H7 (cell line): ENCODE measurements at places on chromosomes 4 and X.
A peak's percentile ranks its signal among the peaks of the same experiment; 100 is the strongest.

DNA sequence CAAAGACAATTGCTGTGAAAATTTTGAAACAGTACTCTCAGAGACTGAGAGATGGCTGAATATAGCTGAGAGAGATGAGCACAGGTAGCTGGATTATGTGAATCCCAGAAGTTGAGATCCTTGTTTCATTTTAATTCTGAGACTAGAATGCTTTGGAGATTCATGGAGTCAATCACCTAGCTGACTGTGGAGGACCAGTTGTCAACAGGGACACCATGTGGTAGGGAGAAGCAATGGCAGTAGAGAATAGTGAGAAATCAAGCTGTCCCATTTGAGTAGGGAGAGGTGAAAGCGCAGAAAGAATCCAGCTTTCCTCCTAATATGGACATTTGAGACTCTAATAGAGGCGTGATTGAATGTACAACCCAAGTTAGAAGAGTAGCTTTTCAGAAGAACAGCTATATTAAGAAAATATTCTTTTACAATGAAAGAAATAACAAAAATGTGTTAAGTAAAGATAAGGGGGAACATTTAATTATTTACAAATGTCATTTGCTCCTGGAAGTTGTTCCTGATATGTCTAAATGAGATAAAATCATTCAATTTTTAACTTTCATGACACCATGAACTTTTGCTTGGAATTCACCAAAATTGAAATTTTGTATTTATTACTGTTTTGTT is 30.3 kb upstream of the GLRB start:
- peak; percentile 52 for DNase-seq

DNA sequence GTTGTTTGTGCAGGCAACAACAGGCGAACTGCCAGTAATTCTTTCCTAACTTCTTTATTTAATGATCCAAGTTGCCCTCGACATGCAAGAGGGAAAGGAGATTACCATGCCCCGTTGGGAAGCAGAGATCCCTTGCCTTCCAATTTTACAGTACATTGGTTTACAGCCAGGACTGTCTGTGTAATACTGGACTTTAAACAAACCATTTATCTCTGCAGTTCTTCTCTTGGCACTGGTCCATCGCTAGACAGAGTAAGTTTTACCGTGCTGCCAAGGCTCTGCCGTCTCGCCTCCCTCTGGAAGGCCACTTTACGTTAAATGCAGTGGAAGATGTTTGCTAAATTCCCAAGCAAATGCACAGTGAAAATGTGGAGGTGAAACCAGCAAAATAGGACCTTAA is 660.3 kb upstream of the PRKX start:
- DNase-seq = no peak

DNA sequence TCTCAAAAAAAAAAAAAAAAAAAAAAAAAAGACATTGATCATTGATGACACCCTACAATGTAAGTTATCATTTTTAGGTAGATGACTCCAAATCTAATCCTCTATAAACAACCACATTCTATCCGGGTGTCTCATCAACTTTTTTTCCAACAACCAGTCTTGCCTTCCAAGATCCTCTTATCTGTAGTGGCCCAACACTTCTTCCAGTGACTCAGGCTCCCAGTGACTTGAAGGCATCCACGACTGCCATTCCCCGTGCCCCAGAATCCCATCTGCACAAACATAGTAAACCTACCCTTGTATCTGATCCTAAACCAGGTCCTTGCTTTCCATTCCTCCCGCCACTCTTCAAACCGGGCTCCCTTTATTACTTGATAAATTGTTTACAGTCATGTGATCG is 15.6 kb upstream of the TSPAN5 start:
- DNase-seq = no peak

DNA sequence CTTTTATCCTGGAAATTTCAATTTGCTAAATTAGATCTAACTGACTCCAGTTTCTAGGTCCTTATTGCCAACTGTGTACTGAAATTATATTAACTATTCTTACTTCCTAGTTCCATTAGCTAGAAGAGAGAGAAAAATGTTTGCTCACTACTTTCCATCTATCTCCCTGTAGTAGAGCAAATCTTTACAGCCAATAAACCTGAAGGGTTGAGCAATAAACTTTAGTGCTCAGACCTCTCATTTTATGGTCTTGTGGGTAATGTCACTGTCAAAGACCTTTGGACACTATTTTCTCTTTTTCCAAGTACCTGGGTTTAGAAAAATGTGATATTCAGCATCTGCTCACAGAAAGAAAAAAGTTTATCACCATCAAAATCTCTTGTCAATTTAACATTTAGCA is 237.5 kb upstream of the GEMIN8 start:
- DNase-seq = no peak

GRCh38 chr4:88276952-88277710 is 7.2 kb downstream of the PPM1K start:
- DNase-seq = no peak

- peak; percentile 86 for DNase-seq
Observed at GRCh38 chr4:128574706-128575105, 234.8 kb upstream of the JADE1 start.

GRCh38 chrX:30572004-30572403 is 5.6 kb downstream of the TASL start:
- DNase-seq = no peak

DNA sequence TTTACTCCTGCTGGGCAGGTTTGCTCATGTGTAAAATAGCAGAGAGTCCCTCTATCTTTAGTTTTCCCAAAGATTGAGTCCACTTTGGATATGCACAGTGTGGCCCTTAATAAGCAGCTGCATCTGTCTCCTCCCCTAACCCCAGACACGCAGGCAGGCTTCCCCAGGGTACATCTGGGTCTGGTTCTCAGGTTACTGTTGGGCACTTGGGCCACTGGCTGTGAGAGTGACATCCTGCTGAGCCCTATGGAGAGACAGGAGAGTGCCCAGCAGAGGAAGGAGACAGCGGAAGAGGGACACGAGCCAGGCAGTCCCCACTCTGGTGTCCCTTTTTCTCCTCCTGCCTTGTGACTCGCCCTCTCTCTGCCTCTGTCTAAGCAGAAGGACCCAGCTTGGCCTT is 16.0 kb downstream of the XK start:
- peak; percentile 15 for DNase-seq

DNA sequence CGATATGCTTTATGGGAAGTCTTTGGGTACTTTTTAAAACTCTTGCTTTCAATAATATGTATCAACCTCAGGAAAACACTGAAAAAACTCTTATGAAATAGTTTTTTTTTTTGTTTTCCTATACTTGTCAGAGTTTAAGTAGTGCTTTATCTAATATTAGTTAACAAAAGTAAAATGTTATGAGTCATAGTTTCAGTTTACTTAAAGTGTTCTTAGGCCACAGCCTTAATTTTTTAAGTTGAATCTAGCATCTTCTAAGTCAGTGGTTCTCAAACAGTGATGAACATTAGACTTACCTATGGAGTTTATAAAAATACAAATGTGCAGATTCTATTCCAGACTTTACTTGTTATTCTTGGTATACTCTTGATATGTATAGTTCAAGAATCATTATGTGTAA is 26.3 kb upstream of the ADGRL3 start:
- no peak for DNase-seq

GRCh38 chr4:52869196-52869595 is 7.1 kb downstream of the RASL11B start:
- peak; percentile 55 for DNase-seq

- DNase-seq = no peak
Observed at GRCh38 chrX:134804779-134805178, 146.5 kb upstream of the PLAC1 start.

- DNase-seq = peak; percentile 22
Observed at GRCh38 chr4:167622481-167623240, 388.4 kb upstream of the SPOCK3 start.

DNA sequence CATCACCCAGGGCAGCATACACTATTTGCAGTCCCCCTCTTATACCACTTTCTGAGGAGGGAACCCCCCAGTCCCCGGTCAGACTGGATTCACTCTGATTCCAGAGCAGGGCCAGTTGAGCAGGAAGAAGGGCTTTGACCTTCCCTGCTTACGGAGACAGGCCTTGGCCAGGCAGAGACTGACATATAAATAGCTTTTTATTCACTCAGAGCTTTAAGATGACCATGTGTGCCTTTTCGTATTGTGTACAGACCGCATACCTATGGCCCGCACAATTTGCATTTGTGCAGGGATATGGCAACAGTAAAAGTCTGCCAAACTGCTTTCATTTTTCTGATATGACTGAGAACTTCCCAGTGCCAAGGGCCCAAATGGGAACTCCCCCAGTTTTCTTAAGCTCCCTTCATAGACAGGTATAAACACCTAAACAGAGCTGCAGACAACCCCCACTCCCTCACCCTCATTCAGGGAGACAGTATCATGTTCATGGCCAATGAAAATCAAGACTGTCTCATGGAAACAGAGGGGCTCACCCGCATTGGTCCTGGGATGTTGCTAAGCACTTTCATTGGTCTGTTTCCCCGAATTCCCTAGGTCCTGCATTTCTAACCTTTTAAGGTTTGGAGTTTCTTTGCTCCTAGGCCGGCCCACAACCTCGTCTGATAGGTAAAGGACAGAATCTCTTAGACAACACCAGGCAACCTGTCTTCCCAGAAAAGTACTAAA is 86.0 kb downstream of the RTL5 start:
- peak; percentile 72 for DNase-seq

DNA sequence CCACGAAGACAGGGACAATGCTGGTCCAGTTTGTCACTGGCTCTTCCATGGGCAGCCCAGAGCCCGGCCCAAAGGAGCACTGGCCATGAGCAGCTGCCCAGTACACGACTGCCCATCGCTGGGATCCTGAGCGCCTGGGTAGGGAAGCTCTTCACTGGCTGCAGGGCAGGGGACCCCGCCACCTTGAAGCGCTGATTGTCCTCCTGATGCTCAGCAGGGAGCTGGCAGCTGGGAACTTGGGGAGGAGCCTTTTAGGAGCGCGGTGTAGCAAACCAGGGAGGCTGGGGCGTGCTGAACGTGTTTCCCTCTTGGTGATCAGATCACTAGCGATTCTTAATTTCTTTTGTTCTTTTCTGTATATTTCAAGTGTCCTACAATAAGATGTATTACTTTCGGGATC is 1.8 kb downstream of the L1CAM start:
- no peak for DNase-seq

DNA sequence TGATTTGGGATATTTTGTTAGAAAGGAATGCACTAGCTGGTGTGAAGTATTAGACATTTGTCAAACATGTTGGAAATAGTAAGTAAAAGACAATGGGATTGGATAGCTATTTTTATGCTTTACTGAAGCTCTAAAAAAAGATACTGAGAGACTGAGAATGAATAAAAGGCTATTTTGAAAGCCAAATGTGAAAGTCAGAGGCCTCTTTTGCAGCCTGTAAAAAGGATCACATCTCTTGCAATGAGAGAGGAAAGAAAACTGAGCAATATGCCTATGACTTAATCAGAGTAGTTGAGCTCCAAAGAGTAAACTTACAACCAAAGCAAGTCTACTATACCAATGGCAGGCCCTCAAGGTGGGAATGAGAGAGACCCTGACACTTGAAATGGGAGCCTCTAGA is 212.6 kb upstream of the LCORL start:
- no peak for DNase-seq

GRCh38 chr4:174215961-174216680 is 67.3 kb downstream of the FBXO8 start:
- DNase-seq = peak; percentile 36

GRCh38 chr4:33407496-33407895 is 2687.3 kb downstream of the PCDH7 start:
- no peak for DNase-seq

GRCh38 chr4:103307453-103308247 is 109.5 kb upstream of the CENPE start:
- no peak for DNase-seq

GRCh38 chrX:136194536-136194935 is 47.2 kb downstream of the FHL1 start:
- no peak for DNase-seq
